ENCODE measurements at places on chromosomes 12 and 14. TPM values are rescaled to one million over a fixed set of nuclear protein-coding genes. Genes with fewer than 3 reads are reported as not detected.

Gene NYNRIN
- total RNA-seq, result 9.5 TPM

Gene INHBC
- not detected for total RNA-seq

Gene ZNF385A
- total RNA-seq, result 7.4 TPM

Gene GARIN6
- total RNA-seq, result not detected

Gene SLC5A8
- not detected for total RNA-seq

Gene RPL10L
- not detected for total RNA-seq

Gene CLEC1B
- total RNA-seq, result not detected

Gene PTCSC3
- not detected for total RNA-seq

Gene OR6C2
- not detected for total RNA-seq

- DNase-seq, result no peak
Measured at GRCh38 chr14:67566908-67567307, 33.2 kb downstream of the PIGH start.

GRCh38 chr12:103657331-103657730 is 70.3 kb downstream of the STAB2 start:
- no peak for DNase-seq

DNA sequence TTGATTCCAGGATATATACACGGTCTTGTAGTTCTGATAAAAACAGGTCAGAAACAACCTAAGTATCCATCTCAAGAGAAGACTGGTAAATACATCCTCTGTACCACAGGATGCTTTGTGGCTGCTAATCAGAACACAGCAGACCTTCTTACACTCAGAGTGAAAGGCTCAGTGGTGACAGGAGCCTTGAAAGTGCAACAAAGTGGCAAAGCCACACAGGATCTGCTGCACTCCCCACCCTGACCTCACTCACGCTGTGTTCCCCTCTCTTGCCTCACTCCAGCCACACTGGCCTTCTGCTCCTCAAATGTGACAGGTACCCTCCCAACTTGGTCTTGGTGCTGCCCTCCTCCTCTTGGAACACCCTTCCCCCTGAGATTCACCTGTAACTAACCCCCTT is 98.1 kb upstream of the GRIP1 start:
- DNase-seq, result no peak

DNA sequence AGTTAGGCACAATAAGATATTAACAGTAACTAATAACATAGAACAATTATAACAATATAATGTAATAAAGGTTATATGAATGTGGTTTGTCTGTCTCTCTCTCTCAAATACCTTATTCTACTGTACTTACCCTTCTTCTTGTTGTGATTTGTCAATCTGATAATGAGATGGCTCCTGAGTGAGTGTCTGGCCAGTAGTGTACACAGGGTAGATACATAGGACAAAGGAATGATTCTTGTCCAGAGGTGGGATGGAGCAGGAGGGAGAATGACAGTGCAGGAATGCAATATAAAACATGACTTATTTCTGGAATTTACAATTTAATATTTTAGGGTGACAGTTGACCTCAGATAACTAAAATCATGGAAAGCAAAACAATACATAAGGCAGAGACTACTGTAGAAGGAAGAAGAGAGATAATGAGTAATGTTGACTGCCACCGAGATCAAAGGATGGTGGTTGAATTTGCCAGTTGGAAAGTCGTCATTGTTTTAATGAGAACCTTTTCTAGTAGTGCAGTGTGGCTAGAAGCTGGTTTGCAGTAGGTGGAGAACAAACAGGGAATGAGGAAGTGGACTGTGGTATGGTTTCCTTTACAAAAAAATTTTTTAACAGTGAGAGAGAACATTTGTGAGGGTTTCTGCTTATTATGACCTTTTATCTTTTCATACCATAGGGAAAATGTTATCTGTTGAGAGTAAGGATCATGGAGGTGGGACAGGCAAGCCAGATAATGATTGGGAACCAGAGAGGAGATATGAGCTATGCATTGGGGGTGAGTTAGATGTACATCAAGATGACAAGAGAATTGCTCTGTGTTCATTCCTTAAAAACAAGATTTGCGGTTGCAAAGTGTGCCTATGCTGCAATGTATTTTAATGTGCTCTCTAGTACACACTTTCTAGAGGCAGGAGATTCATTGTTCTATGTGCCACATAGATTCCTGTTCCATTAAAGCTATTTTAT is 458.3 kb downstream of the BTG1 start:
- DNase-seq, result no peak

DNA sequence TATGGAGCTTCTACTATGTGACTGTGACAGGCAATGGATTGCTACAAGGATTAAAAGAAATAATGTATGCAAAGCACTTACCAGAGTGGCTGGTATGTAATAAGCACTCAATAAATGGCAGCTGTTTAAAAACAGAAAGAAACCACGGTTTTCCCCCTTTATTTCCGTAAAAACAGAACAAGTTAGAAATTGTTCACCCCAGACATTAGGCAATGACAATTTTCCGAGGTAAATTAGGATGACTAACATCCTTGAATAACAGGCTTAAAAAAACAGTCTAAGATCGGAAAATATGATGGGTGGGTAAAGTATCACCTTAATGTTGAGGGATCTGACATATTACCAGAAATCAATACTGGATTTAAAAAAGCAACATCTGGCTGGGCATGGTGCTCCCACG is 20.9 kb upstream of the CNIH1 start:
- DNase-seq, result no peak

DNA sequence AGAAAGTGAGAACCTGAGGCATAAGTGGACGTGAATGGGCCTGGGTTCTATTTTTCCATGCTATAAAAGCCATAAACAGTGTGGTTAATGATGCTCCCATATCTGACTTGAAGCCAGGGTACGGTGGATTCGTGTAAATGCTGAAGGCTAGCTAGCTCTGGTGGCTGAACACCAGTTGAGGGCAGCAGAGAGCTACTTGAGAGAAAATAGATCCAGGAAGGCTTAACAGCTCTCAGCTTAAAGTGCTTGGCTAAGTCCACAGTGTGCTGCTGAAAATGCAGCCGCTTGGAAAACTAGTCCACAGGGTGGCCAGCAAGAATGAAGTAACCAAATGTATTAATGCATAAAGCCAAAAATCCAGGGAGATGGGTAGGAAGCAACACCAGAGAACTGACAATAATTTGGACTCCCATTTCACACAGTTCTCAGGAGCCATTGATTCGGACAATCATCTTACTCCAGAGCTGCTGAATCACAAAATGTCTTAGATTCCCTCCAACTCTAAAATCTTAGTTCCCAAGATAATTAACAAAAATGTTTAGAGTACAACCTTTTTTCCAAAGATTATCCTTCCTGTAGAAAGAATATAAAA is 15.0 kb upstream of the FOXG1 start:
- DNase-seq, result no peak

- no peak for DNase-seq
Measured at GRCh38 chr12:11652351-11653040, 3.0 kb downstream of the ETV6 start.

- DNase-seq, result no peak
Measured at GRCh38 chr12:9809338-9809737, 17.9 kb upstream of the KLRF1 start.

DNA sequence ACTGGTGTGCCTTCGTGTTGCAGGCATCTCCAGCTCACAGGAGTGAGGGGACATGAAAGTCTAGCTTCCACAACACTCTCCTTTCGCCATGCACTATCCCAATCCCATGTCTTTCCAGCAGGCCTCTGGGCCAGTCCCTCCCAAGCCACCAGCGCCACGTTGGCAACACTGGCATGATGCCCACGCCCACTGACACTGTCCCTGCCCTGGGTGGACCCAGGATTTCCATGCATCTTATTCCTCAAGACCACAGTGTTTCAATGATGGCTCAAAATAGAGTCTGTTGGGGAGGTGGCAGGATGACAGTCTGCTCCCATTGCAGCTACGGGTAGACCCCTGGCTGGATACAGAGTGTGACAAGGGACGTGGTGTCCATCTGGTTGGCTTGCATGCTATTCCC is 2.3 kb downstream of the SP7 start:
- no peak for DNase-seq

DNA sequence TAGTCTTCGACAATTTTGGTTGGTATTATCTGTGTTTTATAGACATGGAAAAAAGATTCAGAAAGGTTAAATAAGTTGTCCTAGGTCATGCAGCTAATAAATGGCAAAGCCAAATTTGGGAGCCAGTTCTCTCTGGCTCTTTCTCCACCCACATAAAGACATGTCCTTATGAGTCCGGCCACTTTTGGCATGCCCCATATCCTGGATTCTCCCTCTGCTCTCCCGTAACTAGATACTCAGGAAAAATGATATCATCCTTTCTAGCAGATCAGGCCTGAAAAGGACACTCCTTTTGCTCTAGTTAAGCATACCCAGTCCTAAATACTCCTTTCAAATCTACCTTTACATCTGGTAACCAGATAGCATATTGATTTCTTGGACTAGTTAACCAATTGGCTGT is 64.4 kb downstream of the TTLL5 start:
- no peak for DNase-seq

DNA sequence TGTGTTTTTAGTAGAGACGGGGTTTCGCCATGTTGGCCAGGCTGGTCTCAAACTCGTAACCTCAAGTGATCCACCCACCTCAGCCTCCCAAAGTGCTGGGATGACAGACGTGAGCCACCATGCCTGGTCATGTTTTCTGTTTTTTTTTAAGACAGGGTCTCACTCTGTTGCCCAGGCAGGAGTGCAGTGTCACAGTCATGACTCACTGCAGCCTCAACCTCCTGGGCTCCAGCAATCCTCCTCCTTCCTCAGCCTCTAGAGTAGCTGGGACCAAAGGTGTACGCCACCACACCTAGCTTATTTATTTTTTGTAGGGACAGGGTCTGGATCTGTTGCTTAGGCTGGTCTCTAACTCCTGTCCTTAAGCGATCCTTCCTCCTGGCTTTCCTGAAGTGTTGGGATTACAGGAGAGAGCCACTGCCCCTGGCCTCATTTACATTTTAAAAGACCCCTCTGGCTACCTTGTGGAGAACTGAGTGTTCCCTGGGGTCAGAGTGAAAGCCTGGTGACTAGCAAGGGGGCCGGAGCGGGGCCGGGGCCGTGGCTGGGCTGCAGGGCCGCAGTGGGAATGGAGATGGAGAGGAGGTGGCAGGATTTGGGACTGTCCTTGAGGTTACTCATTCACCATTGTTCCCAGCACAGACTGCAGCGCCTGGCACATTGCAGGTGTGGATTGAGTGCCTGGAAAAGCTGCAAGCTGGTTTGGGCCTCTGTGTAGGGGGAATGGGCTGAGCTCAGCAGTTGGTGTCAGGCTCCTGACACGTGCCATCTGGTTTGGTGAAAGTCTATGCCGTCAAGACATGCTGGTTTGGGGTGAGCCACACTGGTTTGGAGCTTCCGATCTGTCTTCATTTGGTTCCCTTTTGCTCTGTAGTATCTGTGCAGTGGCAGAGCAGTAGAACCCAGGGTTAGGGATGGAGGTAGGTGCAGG is 18.1 kb downstream of the KMT5A start:
- DNase-seq, result no peak

DNA sequence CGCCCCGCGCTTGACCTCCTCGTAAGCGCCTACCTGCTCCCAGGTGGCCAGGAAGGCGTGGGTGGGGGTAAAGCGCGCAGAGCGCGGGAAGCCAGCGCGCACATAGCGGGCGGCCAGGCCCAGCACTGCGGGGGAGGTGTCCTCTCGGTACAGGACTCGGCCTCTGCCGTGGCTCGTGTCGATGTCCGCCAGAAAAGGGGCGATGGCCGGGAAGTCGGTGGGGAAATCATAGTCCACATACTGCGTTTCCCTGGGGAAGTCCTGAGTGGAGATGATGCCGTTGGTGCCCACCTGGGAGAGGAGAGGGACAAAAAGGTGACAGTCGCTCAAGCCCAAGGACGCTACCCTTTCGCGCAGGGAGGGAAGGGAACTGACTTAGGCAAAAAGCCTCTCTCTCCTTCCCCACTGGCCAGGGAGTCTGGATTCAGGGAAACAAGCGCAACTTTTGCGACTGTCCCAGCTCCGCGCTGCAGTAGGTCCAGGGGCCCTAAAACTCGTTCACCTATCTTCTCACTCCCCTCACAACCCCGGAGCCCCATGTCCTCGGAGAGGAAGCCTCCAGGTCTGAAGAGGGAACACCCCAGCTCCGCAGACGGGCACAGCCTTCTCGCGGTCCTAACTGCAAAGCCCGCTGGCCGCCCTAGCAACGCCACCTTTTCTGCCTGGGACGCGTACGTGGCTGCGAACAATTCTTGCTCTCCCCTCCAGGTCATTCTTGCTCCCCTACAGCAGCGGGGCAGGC is 815 bp downstream of the NID2 start:
- DNase-seq, result no peak

GRCh38 chr14:31939934-31940333 is 137.2 kb upstream of the ARHGAP5 start:
- no peak for DNase-seq

All from thoracic aorta (tissue), 2 donors.